T-helper 17 cell (primary cell): ENCODE measurements at places on chromosomes 16 and 17.
A peak's percentile ranks its signal among the peaks of the same experiment; 100 is the strongest.

DNA sequence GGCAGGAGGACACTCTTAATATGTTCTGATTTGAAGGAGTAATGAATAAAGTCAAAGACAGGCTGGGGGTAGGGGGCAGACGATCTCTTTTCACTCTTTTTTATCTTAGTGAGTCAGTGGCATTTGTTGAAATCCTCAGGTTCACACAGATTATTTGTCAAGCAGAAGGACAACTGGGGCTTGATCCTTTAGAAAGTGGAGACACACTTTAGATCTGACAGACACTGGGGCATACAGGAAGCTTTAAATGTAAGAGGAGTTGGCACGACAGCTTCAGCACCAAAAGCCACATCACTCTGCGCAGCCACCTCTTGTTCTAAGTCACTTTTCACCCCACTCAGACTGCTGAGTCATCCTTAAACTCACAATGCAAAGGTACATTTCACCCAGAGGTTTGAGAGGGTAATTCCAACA lies 121.5 kb downstream of the STXBP4 start:
- peak; percentile 40 for DNase-seq

- no peak for DNase-seq
Measured at GRCh38 chr17:21127509-21128077, 829 bp downstream of the DHRS7B start.

DNA sequence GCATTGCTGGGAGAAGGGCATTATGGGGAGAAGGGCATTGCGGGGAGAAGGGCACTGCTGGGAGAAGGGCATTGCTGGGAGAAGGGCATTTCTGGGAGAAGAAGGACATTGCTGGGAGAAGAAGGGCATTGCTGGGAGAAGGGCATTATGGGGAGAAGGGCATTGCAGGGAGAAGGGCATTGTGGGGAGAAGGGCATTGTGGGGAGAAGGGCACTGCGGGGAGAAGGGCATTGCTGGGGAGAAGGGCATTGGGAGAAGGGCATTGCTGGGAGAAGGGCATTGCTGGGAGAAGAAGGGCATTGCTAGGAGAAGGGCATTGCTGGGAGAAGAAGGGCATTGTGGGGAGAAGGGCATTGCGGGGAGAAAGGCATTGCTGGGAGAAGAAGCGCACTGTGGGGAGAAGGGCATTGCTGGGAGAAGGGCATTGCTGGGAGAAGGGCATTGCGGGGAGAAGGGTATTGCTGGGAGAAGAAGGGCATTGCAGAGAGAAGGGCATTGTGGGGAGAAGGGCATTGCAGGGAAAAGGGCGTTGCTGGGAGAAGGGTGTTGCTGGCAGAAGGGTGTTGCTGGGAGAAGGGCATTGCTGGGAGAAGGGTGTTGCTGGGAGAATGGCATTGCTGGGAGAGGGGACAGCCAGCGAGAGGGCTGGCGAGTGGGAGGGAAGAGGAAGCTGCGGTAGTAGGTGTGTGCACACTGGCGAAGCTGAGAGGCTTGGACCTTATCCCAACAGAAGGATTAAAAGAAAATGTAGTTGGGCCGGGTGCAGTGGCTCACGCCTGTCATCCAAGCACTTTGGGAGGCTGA lies 4.6 kb upstream of the PYDC1 start:
- DNase-seq = no peak

DNA sequence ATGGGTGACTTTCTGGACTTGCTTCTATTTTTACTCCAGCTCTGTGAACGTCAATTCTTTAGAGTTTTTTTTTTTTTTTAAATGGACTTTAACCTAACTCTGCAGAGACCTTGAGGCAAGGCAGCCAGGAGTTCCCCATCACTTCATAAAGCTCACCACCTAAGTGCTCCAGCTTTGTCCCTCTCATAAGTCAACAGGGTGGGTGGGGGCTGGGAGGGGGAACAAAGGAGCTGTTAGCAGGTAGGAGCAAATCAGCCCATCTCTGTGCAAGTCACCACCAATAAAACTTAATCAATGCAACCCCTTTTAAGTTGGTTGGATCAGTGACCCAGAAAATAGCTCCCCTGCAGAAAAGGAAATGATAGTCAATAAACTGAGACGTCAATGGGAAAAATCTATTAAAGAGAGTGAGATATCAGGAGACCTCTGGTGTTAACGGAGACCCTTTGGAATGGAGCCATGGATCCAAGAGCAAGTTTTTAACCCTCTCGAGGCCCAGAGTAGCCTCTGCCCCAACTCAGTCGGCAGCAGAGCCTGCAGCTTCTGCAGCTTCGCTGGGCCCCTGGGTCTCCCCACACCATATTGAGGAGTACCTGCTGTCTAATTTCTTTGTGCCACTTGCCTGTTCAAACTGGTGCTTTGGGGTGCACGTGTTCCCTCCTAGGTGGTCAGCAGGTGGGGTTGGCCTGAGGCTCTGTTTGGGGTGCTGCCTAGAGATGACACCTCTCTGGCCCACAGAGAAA lies 27.6 kb upstream of the ETV4 start:
- no peak for DNase-seq

GRCh38 chr17:36117505-36118382 lies 14.1 kb downstream of the CCL4 start:
- no peak for DNase-seq
